ENCODE measurements at places on chromosomes 2 and 18.
A peak's percentile ranks its signal among the peaks of the same experiment; 100 is the strongest.

DNA sequence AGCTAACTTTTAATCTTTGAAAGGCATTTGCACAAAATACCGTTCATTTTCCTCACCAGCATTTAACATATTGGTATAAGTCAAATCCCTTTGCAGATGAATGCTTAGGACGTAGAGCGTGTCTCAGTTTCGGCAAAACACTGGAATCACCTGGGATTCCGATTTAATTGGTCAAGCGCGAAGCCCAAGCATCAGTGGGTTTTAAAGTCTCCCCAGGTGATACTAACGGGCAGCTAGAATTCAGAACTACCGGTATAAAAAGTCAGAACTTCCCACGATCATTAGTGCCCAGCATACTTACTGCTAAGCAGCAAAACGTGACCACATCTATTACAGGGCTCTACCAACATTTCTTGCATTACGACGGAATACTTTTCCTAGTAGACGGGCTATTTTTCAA is 24.6 kb downstream of the ALPK2 start:
- no peak for DNase-seq

GRCh38 chr18:9775178-9775577 is 67.1 kb downstream of the RAB31 start:
- no peak for DNase-seq

DNA sequence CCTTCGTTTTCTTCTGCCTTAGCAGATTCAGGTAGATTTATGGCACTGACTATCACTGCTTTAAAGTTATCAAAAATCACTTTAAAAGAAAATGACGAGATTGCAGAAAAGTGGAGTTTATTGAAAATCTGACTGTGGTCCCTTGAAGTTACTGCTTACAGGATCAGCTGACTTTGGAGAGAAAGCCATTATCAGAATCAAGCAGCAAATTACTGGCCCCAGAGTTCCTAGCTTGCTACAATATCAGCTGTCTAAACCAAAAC is 18.5 kb downstream of the MBP start:
- no peak for DNase-seq

- DNase-seq: no peak
Observed at GRCh38 chr2:154640000-154640399, 58.5 kb upstream of the KCNJ3 start.

DNA sequence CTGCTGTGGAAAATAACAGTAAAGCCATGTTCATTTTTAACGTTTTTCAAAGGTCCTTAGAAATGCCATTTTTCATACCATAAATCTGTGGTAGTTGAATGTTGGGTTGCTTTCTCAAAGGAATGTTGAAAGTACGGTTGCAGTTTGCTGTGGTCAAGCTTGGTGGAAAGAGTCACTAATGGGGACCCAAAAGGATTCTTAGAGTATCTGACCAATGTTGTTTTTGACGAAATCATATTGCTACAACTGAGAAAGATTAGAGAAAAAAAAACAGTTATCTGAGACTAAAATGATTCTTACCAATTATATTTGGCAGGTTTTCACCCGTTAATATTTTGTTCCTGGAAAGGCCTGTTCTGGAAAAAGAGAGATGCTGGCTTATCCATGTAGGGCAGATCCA is 439.5 kb upstream of the ETAA1 start:
- no peak for DNase-seq

DNA sequence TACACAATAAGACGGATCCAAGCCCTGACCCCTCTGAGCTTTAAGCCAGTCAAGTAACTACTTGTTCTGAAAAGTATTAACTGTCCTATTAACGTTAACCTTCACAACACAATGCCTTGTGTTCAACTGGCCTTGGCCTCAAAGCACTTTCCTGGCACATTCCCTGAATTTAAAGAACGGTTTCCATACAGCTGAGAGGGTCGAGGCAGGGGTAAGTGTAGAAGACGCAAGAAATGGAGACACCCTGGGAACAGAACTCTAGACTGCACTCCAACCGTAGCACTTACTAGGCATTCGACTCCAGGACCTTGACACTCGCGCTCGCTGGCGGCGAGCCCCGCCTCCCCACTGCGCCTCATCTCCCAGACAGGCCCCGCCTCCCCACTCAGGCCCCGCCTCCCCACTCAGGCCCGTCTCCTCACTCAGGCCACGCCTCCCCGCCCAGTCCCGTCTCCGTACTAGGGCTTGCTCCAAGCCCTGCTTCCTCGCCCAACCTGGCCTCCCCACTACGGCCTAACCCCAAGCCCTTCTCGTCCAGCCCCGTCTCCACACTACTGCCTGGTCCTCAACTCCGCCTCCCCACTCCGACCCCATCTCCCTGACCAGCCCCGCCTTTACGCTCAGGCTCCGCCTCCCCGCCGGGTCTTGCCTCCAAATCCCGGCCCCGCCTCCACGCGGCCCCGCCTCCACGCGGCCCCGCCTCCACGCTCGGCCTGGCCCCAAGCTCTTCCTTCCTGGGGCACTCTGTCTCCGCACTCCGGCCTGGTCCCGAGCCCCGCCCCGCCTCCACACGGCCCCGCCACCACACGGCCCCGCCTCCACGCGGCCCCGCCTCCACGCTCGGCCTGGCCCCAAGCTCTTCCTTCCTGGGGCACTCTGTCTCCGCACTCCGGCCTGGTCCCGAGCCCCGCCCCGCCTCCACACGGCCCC is 887 bp upstream of the TMEM87B start:
- DNase-seq: peak; percentile 95

- DNase-seq: no peak
Observed at GRCh38 chr2:75428646-75429443, 131.9 kb downstream of the EVA1A start.

- DNase-seq: no peak
Observed at GRCh38 chr2:54581326-54582039, 125.4 kb downstream of the SPTBN1 start.

GRCh38 chr2:66134138-66134701 is 300.7 kb upstream of the MEIS1 start:
- no peak for DNase-seq

DNA sequence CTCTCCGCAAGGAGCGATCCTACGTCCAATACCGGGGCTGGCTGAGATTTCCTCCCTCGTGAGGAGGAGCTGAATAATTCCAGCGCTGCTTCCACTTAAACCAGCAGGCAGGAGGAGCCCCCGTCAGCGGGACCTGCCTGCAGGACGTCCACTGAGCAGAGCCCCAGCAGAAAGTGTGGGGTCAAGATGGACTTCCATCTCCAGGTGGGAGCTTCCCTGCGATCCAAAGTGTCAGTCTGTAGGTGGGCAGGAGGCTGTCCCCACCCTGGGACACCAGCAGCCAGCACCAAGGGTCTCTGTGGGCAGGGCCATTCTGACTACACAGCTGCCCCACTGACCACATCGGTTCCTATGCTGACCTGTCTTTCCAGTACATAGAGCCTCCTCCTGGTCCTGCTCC is 462 bp upstream of the OTOS start:
- no peak for DNase-seq

- DNase-seq: no peak
Observed at GRCh38 chr2:9394816-9395215, 28.5 kb downstream of the ITGB1BP1 start.

Measured in stimulated activated CD8-positive, alpha-beta memory T cell treated with anti-CD3 and anti-CD28 coated beads, Interleukin-7, amount 100 ng/mL, for 4 hours (primary cell).